ENCODE measurements at places on chromosomes 4 and X.
A peak's percentile ranks its signal among the peaks of the same experiment; 100 is the strongest.

DNA sequence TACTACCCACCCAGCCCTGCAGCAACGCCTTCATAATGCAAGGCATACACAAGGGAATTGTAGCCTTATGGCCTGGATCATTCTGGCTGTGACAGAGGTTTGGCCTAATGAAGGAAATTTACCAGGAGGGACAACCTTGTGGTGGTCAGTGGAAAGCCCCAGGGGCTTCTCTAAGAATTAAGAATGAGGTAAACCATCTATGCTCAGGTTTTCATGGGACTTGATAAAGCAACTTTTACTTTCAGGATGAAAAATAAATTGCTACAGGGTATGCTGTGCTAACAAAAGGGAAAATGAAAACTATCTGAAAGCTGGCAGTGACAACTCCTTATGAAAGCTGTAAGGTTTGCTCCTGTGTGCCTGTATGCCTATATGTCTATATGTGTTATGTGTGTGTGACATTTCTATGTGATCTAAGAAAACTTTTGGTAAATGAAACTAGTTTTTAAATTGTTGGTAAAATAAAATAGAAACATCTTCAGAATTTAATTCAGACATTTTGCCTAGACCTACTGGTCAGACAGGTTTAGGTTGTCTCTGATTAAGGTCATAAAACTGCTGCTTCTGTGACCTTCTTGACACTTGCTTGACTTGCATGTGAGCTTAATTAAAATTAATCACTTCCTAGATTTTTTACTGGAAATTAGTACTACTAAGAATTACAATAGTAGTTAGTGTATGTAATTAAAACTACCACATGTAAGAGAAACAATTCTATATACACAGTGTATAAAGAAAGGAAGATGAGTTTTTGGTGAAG is 19.9 kb upstream of the TXK start:
- DNase-seq: no peak

GRCh38 chrX:150664290-150664689 is 28.9 kb upstream of the MTMR1 start:
- DNase-seq: peak; percentile 41

- DNase-seq: no peak
Observed at GRCh38 chr4:11397819-11398610, 30.7 kb downstream of the HS3ST1 start.

DNA sequence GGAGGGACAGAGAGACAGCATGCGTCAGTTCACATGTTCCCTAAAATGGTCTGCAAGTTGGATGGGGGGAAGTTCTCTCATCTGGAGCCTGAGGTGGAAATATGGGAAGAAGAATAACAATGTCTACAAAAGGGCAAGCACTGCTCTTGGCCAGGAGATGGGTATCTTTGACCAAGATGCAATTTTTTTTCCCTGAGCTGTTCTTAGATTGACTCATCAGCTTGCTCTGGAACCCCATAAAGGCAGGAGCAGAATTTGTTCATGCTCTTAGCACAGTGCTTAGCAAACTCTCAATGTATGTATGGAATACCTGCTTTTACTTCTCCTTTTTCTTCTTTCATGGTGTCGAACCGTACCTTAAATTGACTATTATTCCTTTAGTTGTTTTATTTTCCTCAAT is 90.5 kb upstream of the ZNF827 start:
- DNase-seq: peak; percentile 9

- no peak for DNase-seq
Observed at GRCh38 chr4:68865188-68865638, 49.4 kb downstream of the UGT2B10 start.

- no peak for DNase-seq
Observed at GRCh38 chr4:111839141-111839540, 306.1 kb upstream of the FAM241A start.

GRCh38 chrX:141439651-141440050 is 144.9 kb downstream of the SPANXA1 start:
- peak; percentile 51 for DNase-seq

GRCh38 chrX:105646592-105647372 is 175.6 kb upstream of the NRK start:
- DNase-seq: no peak

DNA sequence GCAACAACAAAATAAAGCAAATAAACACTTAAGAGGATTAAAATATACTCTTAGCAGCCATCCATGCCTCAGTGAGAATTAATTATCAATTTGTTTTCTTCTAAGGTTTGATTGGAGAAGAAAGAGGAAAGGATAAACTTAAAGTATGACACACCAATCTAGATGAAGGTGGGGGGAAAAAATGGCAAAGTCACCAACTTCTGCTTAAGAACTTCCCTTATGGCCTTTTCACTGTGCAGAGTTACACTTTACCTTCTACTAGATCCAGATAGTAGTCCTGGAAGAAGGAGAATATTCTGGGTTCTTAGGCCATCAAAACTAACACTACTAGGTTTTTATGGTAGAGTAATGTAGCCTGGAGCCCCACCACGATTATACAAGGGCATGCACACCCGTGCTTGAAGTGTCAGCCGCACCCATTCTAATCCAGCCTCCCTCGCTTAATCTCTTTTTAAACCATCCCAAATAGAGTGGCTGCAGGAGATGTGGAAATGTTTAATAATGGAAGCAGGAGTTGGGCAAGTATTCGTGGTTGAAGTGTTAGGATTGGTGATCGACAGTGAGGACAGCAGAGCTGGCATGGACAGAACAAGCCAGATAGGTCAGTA is 14.1 kb downstream of the ENPEP start:
- no peak for DNase-seq

GRCh38 chrX:55342533-55343501 is 78.1 kb upstream of the PAGE3 start:
- DNase-seq: no peak

DNA sequence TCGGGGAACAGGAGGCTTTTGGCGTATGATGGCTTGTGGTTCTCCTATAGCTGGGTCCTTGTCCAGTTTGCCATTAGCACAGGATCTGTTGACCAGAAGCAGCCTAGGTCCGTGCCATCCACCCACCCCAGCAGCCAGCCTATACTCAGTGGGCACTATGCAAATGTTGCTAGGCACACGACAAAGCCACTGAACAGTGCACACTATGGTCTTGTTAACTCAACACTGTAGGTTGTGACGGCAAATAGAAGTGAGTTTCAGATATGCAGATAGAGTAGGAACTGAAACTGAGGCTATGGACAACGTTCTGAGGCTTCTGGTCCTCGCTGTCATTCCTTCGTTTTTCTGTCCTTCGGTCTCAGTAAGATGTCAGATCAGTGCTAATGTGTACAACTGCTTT is 541.3 kb upstream of the TENM3 start:
- no peak for DNase-seq

- peak; percentile 12 for DNase-seq
Observed at GRCh38 chrX:16429406-16429805, 220.6 kb upstream of the S100G start.

- no peak for DNase-seq
Observed at GRCh38 chr4:189293459-189293858, 647.2 kb upstream of the FRG1 start.

DNA sequence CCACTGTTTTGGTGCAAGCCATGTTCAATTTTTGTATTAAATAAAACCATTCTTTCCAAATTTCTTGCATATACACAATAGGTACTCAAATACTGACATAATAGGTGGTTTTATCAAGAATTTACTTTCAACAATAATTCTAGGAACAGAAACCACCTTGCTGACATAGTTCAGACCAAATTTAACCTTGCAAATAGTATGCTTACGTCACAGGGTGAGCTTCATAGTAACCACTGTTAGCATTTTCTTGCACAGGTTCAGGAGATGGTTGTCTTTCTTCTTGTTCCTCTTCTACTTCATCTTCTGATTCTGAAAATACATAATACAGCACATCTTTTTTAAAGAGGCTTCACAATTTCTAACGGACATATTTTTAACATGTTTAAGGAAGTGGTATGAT is 17.6 kb downstream of the G3BP2 start:
- DNase-seq: no peak

- DNase-seq: no peak
Observed at GRCh38 chrX:131704136-131704695, 160.3 kb downstream of the OR13H1 start.
